ENCODE measurements at places on chromosomes 12 and 14. TPM values are rescaled to one million over a fixed set of nuclear protein-coding genes. Genes with fewer than 3 reads are reported as not detected.

- DNase-seq = no peak
Measured at GRCh38 chr12:88723219-88723618, 142.9 kb upstream of the KITLG start.

DNA sequence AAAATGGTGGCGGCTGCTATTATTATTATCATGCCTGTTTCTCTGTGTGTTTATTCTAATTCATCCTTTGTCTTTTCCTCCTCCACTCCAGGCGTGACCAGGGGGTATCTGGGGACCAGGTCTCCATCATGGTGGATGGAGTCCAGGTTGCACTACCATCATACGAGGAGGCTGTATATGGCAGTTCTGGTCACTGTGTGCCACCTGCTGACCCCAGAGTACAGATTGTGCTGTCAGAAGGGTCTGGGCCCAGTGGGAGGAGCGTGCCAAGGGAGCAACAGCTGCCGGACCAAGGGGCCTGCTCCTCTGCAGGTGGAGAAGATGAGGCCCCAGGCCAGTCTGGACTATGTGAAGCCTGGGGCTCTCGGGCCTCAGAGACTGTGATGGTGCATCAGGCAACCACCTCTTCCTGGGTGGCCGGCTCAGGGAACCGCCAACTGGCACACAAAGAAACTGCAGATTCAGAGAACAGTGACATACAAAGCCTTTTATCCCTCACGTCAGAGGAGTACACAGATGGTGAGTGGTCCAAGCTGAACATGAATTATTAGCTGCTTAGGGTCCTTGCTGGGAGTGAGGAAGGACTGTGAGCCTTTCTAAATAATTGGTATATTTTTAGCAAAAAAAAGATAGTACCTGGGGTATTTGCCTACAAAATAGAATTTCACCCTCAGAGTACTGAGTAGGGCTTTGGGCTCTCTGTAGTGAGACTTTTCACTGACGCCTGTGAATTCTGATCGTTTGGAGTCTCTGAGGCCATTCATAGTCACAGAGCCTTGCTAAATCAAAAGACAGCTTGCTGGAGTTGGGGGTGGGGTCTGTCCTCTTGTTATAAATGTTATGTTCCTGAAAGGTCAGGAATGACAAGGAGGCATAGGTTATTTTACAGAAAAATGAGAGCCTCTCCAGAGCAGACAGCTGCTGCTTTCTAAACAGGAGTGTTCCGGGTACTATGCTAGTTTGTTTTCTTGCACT is 58.1 kb upstream of the SRSF5 start:
- no peak for DNase-seq

- DNase-seq = no peak
Measured at GRCh38 chr14:91482263-91483013, 27.7 kb downstream of the PPP4R3A start.

DNA sequence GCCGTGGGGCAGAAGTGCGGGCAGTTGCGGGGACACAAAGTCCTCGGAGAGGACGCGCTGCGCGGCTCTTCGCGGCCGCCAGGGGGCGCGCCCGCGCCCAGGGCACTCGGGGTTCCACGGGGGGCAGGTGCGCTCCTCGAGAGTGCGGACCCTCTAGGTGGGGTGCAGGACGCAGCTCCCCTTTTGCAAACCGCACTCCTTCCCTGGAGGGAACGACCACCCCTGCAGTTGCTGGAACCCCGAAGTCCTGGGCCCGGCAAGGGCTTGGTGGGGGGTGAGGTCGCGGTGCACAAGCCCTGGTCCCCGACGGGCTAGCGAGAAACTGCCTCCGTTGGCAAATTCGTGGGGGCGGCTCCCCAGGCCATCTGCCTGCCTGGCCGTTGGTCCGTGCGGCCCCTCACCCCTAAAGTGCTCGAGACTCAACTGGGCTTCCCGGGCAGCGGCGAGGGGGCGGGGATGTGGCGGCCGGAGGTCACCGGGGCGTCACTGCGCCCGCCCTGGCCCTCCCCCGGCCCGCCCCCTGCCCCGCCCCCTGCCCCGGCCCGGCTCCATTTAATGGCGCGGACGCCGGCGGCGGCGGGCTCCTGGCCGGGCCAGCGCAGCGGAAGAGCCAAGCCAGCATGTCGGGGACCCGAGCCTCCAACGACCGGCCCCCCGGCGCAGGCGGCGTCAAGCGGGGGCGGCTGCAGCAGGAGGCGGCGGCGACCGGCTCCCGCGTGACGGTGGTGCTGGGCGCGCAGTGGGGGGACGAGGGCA is at the start of gene ADSS1:
Gene ADSS1 (plus strand): TSS at position 579 of the 756 bp plus-strand sequence. CDS start 42 bp downstream, at position 621.
- DNase-seq = peak; percentile 94

DNA sequence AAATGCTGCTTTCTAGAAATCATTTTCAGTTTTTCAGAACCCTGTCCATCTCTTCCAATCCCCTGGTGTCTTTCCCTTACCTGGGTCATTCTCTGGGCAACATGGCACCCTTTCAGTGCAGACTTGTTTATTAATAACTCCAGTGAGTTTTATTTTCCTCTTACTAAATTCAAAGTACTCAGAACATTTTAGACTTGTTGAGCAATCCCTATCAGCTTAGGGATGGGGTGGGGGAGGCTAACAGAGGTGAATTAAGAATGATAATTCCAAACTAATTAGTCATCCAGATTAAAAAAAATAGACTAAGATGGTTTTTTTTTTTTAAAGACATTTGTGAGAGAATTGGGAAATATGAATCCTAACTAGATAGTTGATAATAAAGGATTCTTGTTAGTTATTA is 10.7 kb downstream of the GPRC5A start:
- no peak for DNase-seq

GRCh38 chr12:24069532-24070395 is 120.3 kb upstream of the SOX5 start:
- DNase-seq = no peak

DNA sequence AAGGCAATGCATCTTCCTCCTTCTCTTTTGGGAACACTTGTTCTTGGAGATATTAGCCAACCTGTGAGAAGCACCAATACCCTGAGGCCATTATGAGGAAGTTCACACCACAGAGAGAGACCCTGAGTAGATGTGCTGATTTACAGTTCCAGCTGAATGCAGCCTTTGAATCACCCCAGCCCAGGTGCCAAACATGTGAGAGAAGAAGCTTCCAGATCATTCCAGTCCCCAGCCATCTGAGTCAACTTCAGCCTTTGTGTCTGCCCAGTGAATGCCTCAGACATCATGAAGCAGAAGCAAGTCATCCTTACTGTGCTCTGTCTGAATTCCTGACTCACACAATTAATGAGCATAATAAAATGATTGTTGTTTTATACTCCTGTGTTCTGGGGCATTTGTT is 25.1 kb downstream of the C12orf42 start:
- no peak for DNase-seq

- no peak for DNase-seq
Measured at GRCh38 chr14:35292770-35293561, 784 bp downstream of the PSMA6 start.

- DNase-seq = no peak
Measured at GRCh38 chr12:100845095-100845494, 50.5 kb downstream of the ANO4 start.

DNA sequence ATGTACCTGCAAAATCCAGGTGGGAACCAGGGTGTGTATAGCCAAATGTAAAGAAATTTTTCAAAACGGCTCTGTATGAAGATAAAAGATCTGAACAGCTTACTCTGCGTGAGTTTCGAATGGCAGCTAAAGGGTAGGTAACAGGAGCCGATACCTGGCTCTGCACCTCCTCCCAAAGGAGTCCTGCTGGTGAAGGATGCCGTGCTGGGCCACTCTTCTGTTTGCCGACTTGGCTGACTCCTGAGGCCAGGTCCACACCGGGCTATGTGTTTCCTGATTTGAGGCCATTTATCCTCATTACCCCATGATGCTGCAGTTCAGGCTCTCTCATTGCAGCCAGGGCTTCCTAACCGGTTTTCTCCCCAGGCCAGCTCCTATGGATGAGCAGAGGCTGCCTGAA is 244.6 kb downstream of the SLC41A2 start:
- no peak for DNase-seq

DNA sequence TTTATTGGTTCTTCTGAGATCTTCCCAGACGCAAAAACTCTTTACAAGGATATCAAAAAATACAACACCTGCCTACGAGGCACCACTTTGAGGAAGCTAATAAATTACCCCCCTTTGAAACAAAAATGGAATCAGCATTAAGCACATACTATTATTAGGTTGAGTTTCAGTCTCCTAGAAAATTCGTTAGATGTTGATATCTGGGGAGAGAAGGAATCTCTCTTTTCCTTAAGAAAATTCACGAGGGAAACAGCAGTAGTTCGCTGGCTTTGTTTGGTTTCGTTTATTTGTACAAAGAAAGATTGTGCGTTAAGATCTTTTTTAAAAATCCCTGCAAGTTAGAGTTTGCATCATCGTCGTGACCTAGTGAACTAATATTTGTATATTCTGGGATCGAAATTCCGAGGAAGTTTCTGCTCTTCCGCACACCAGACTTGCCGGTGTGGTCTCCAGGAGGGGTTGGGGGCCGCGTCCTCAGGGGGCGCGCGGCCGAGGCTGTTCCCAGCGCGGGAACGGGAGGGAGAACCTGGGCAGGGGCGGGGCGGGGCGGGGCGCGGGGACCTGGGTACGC is 12.1 kb downstream of the NKX2-1 start:
- DNase-seq = no peak

- DNase-seq = no peak
Measured at GRCh38 chr12:119354172-119354571, 19.6 kb downstream of the CCDC60 start.

GRCh38 chr12:58804749-58805148 is 115.6 kb downstream of the LRIG3 start:
- no peak for DNase-seq

DNA sequence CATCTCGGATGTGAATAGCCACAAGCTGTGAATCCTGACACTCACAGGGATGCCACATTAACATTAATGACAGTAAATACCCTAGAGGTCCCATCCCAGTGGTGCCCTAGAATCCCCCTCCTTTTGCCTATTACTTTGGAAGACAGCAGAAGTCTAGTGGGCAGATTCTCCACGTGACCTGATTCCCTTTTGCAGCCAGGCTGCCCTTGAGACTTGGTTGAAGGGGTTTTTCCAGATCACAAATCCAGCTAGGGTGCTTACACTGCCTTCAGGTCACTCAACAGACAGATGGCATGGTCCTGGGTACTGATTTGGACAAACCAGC is 8.7 kb downstream of the HDAC7 start:
- no peak for DNase-seq

HOXC9 gene
- total RNA-seq = 0.17 TPM

OVCH1 gene
- total RNA-seq = 2.7 TPM

PLBD1 gene
- total RNA-seq = 19.9 TPM

MED6 gene
- total RNA-seq = 56.5 TPM

OR6C2 gene
- not detected for total RNA-seq

PPP1R1A gene
- total RNA-seq = 0.30 TPM

PGF gene
- 3.7 TPM for total RNA-seq
